ENCODE measurements at places on chromosomes 5 and 9. TPM values are rescaled to one million over a fixed set of nuclear protein-coding genes. Genes with fewer than 3 reads are reported as not detected.

The ALDH7A1 gene
- 150 TPM for polyA plus RNA-seq

The LECT2 gene
- polyA plus RNA-seq = 3.4 TPM

GRCh38 chr9:8085986-8086385, 286.4 kb upstream of the DMAC1 start:
- no peak for DNase-seq

- no peak for DNase-seq
Observed at GRCh38 chr9:78248635-78249034, 12.8 kb downstream of the CEP78 start.

- DNase-seq = no peak
Observed at GRCh38 chr5:74866596-74867162, 492 bp upstream of the FAM169A start.

The HMMR gene
- polyA plus RNA-seq = 20.4 TPM

GRCh38 chr5:58565033-58565432, 17.8 kb upstream of the RAB3C start:
- no peak for DNase-seq

DNA sequence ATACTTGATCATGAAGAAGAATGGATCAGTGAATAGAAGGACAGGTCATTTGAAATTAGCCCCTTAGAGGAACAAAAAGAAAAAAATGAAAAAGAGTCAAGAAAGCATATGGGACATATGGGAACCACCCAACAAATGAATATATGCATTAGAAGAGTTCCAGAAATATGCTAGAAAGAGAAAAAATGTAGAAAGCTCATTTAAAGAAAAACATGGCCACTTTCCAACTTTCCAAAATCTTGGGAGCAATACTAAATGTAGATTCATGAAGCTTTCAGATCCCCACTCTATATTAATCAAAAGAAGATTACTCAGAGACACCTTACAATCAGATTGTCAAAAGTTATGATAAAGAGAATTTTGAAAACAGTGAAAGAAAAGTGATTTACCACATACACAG, 334.8 kb upstream of the NMUR2 start:
- no peak for DNase-seq

DNA sequence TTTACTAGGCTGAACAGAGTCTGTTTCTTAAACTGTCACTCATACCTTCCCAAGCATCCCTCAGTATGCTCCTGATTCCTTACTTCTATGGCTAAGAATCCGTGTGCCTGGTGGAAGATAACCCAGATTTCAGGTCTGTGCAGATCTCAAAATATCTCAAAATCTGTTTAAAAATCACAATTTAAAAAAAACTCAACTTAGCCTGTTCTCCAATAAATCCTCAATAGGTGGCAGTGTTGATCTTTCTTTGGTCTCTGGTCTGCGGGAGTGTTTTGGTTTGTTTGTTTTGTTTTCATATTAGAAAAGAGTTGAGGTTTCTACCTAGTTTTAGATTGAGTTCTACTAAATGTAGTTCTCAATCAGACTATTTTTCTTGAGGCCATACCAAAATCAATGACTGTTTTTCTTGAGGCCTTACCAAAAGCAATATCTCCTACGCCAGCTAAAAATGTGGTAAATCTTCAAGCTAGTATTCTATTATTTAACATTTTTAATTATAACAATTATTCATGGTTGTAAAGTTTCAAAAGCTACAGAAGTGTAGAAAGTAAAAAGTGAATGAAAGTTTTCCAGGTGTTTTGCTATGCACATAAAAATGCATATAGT, 57.9 kb downstream of the TGFBR1 start:
- no peak for DNase-seq

DNA sequence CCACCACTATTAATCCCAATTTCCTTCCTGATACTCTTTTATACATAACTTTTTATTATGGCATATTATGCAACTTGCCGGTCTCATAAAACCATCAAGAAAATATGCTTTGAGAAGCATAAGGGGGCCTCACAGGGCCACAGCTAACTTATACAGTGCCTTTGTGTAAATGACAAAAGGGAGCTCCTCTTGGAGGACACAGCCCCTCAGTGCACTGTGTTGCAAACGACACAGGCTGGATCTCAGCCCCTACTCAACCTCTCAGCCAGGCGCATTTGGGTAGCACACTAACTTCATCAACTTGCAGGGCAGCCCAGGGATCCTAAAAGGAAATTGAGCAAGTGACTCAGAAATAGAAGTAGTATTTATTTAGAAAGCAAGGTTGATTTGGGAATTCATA, 35.4 kb downstream of the RIGI start:
- no peak for DNase-seq

DNA sequence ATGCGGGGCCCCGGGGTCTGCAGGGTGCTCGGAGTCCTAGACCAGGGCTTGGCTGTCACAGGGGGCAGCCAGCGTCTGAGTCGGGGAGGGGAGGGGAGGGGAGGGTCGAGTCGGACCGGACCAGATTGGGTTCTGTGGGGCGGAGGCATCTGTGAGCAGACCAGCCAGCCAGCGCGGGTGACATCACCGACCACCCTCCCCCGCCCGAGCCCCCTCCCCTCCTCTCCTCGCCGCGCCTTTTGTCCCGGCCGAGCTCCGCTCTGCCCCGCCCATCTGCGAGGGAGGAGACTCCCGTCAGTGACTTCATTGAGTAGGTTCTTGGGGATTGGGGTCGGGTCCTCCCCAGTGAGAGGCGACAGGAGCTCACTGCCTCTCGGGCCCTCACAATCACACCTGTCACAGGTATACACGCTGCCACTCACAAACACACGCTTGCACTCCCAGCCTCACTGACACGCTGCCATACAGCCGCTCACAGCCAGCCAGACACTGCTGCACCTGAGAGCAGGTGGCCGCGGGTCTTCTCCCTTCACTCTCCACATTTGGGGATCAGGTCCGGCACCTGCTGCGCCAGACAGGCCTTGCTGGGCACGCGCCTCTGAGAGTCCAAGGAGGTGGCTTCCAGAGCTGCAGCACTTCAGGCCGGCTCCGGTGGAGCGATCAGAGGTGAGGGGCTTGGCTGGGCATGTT, 546 bp downstream of the DNAJB5 start:
- DNase-seq = no peak

The PCDHA7 gene
- 0.28 TPM for polyA plus RNA-seq

The WDR38 gene
- polyA plus RNA-seq = 0.37 TPM

- no peak for DNase-seq
Observed at GRCh38 chr9:72173080-72173479, 23.8 kb downstream of the GDA start.

DNA sequence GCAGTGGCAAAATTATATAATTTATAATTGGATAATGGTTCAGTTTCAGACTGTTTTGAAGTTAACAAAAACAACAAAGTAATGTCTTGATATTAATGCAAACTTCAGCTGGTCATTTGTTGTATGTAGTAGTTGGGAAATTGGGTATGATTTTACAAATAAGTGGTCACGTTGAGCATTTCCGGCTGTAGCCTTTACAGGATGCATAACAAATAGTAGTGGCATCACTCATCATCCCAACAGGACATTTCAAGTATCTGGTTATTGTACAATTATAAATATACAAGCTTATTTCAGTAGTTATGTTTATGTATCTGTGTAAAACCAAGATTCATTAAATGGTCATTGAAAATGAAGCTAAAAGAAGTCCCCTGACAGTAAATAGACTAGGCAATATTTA, 72.9 kb downstream of the SMIM15 start:
- DNase-seq = no peak

The VCAN gene
- polyA plus RNA-seq = 305 TPM

GRCh38 chr5:82403026-82403425, 124.9 kb upstream of the RPS23 start:
- no peak for DNase-seq

The ESM1 gene
- 7.1 TPM for polyA plus RNA-seq

GRCh38 chr9:9778293-9778692, 834.5 kb downstream of the PTPRD start:
- no peak for DNase-seq

- DNase-seq = no peak
Observed at GRCh38 chr9:79408617-79409016, 163.1 kb upstream of the TLE4 start.

- no peak for DNase-seq
Observed at GRCh38 chr5:178502401-178503100, 87.6 kb downstream of the COL23A1 start.

The DMAC1 gene
- 90.3 TPM for polyA plus RNA-seq

GRCh38 chr5:93580927-93581445, at the start of gene NR2F1-AS1:
TSS of gene NR2F1-AS1 (minus strand) at chr5:93581219.
- DNase-seq = no peak

The ARL14EPL gene
- polyA plus RNA-seq = not detected
